ENCODE measurements at places on chromosomes 7 and 10.

GRCh38 chr7:142438235-142438922 is 180.5 kb upstream of the PRSS58 start:
- DNase-seq = peak; percentile 37

DNA sequence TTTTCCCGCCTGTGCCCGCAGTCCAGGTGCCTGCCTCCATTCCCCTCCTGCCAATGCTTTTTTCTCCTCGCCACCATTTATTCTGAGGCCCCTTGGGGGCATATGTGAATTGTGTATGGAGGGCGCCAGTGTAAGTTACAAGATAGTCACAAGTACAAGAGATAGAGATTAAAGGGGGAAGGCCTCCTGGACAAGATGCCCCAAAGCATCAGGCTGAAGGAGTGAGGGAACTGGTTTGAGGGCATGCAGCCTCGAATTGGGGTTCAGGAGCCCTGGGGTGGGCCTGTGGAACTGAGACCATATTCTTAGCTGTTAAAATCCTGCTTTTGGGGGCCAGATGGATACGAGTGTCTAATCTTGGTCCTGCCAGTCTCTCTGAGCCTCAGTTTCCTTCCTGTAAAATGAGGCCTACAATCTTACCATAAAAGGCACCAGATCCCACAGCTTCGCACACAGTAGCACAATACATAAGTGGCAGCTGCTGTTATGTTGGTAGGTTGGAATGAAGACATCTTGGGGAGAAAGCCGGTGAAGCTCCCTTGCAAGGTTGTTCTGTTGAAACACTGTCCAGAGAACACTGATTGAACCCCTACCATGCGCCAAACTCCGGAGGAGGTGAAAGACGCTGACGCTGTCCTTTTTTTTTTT is 545 bp upstream of the COMTD1 start:
- no peak for DNase-seq

- DNase-seq = peak; percentile 93
These were observed 36.7 kb downstream of the BTBD16 start for GRCh38 chr10:122307669-122308416.

DNA sequence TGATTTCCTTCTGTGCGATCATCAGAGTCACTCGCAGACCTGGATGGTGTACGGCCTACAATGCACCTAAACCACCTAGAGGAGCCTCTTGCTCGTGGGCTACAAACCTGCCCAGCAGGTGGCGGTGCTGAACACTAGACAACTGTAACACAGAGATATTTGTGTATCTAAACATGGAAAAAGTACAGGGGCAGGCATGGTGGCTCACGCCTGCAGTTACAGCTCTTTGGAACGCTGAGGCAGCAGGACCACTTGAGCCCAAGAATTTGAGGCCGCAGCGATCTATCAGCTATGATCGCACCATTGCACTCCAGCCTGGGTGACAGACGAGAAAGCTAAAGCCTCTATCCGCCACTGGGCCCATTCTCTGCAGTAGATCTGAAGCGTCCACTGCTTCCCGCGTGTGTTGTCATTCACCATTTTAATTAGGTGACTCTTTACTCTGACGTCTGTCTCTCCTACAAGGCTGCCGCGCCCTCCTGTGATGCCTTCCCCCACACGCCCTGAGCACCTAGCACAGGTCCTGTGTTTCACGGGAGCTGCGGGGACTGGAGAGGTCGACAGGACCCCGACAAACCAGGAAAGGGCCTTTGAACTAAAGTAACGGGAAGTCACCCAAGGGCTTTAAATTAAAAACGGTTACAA is 774 bp downstream of the TUBGCP2 start:
- peak; percentile 81 for DNase-seq

DNA sequence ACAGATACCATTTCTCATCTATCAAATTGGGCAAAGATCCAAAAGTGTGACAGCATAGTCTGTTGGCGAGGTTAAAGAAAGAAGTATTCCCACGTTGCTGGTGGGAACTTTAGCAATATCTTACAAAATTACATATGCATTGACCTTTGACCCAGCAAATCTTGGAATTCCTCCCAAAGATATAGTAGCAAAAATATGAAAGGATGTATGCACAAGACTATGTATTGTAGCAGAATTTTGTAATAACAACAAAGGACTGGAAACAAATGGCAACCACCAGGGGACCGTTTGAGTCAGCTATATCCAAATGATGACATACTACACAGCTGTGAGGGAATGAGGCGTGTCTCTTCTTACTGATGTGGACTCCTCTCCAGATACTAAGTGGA is 50.2 kb downstream of the KCNH2 start:
- no peak for DNase-seq

- DNase-seq = no peak
These were observed 38.1 kb downstream of the PTPN12 start for GRCh38 chr7:77575187-77575586.

DNA sequence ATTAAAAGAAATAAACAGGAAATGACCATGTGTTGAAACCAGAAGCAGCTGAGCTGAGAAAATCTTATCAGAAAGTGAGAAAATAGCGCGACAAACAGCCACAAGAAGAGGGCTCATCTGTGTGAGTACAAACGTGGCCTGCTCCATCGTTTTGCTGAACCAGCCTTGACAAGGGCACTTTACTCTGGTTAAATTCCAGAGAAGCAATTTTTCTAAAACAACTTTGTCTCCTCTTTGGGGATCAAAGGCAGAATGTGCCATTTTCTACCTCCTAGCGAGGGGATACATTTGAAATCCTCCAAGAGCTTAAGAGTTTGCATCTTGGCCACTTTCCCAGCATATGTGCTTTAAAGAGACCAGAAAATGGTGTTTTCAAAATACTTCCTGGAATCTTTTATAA is 51.3 kb upstream of the VIPR2 start:
- DNase-seq = no peak

DNA sequence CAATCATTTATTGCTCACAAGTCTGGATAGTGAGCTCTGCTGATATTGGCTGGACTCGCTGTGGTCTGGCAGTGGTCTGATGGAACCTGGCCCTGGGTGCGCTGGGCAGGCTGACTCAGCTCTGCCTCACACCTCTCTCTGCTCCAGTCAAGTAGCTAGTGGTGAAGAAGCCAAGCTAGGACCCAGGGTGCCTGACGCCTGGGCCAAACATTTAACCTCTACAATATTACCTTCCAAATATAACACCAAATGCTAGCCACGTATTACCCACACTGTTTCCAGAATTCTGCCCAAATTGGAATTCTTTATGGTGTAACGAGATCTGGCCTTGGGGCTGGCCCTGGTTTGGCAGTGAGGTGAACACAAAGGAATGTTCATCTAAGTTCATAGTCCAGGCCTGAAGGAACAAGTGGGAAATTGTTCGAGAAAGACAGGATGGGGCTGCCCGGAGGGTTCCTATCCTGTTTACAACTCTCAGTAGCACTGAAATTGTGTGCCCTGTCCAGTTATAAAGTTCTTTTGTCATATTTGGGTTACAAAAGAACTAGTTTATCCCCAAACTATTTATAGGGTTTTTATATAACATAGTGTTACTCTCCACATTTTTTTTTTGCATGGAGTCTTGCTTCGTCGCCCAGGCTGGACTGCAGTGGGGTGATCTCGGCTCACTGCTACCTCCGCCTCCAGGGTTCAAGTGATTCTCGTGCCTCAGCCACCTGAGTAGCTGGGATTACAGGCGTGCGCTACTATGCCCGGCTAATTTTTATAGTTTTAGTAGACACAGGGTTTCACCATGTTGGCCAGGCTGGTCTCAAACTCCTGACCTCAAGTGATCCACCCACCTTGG is 16.3 kb downstream of the OR2AE1 start:
- DNase-seq = peak; percentile 92

DNA sequence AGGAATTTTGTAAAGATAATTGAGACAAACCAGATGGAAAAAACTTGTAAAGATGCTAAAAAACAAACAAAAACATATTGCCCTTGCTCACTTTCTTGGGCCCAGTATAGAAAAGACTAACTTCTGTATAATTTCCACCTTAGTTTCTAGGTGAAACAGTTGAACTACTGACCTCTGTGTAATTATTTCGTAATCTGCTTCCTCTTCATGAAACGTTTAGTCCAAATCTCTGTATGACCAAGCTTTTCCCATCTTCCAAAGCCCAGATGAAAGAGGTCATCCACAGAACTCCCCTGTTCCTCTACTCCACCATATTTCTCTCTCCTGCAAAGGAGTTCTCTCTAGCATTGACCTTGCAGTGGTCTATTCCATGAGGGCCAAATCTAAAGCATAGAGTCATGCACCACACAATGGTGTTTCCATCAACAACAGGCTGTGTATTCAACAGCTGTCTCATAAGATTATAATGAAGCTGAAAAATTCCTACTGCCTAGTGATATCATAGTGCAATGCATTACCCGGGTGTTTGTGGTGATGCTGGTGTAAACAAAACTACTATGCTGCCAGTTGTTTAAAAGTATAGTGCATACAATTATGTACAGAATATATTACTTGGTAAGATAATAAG is 647.6 kb downstream of the TNS3 start:
- peak; percentile 20 for DNase-seq

DNA sequence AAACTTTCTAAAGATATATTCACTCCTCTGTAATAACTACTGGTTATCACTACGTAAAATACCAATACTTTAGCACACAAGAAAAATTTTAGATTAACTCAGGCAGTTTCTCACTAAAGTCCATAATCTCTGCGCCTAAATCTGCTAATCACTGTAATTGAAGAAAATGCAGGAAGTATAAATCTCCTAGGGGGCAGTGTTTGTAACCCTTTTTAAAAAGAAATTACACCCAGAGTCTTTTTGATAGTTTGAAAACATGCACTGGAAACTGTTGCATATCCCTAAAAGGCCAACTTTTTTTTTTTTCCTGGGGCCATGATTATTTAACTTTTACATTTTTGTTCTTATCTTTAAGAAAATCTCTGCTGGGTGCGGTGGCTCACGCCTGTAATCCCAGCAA is 209.6 kb downstream of the KIAA1217 start:
- DNase-seq = no peak

DNA sequence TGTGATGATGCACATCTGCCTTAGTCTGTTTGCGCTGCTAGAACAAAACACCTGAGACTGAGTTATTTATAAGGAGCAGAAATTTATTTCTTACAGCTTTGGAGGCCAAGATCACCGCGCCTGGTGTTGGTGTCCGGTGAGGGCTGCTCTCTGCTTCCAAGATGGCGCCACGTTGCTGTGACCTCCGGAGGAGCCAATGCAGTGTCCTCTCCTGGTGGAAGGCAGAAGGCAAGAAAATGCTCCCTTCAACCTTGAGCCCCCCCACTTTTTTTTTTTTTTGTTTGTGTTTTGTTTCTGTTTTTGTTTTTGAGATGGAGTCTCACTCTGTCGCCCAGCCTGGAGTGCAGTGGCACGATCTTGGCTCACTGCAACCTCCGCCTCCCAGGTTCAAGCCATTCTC is 16.0 kb upstream of the ACTR3B start:
- no peak for DNase-seq

- no peak for DNase-seq
These were observed 49.8 kb upstream of the AKR1E2 start for GRCh38 chr10:4776234-4776638.

DNA sequence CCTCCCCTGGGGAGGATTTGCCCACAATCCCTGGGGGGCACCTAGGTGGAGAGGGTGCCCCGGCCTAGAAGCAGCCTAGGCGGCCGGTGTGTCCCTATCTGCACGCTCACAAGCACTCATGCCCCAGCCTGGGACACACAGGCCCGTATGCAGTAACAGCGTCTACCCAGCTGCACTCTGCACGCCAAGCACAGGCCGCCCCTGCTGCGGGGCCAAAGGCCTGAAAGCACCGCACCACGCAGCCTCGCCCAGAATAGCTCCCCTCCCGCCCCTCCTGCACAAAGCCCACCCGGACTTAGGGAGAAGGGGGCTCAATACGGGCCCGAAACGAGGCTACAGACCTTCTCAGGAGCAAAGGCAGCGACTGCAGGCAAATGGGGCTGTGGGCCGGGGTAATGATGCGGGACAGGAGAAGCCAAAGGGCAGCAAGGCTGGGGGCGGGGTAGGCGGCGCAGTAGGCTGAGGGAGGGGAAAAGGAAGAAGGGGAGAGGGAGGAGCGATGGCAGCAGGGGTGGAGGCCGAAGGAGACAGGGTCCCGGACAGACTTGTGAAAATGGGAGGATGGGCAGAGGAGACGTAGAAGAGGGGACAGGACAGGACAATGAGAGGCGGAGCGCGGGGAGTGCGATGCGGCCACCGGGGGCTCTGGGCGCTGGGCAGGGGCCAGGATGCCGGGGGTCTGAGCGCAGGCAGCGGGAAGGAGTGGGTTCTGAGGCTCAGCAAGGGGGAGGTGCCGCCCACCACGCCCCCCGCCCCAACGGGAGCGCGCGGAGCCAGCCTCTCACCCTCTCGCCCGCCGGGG is 544 bp downstream of the GPRIN2 start:
- DNase-seq = no peak

GRCh38 chr10:61943674-61944378 is 42.3 kb downstream of the ARID5B start:
- DNase-seq = peak; percentile 59

DNA sequence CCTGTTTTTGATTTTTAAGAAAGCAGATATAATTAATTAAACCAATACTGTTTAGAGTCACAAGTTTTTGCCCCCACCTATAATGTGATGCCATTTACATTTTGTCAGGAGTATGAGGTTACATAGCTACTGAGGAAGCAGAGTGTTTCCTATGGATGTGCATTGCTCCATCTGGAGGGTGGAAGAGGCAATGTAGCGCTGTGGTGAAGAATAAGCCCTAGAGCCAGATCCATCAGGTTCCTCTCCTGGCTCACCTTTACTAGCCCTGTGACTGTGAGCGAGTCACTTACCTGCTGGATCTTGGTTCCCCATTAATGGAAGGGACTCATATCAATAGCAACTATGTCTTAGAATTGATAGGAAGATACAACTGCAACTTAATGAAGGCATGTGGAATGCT is 216.0 kb downstream of the GPAM start:
- DNase-seq = no peak

GRCh38 chr7:13991791-13992595 is 2.5 kb upstream of the ETV1 start:
- DNase-seq = no peak

DNA sequence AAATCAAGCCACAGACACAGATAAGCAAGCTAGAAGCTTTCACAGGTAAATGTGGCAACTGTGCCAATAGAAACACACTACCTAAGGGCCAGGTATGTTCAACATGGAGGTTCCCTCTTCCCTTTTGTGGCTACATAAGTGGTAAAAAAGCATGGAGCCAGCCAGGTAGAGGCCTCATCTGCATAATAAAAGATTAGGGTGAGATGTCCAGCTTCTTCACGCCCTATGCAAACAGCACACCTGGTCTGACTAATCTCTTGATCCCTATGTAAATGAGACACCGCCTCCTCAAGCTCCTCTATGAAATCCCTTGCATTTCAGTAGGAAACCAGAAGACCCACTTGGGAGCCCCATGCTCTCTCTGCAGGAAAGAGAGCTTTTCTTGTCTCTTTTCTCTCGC is 282.2 kb downstream of the NEBL start:
- DNase-seq = no peak

- DNase-seq = no peak
These were observed 15.0 kb downstream of the PRKAR2B start for GRCh38 chr7:107059468-107059867.

Data from mammary epithelial cell (primary cell).